NCI-H748 treated with DMSO at 0.1 percent for 48 hours (cell line): ENCODE measurements at places on chromosomes 3 and 15.

- DNase-seq = no peak
These were observed 136.9 kb upstream of the CFAP20DC start for GRCh38 chr3:59186725-59187124.

- DNase-seq = no peak
These were observed 723.5 kb downstream of the NLGN1 start for GRCh38 chr3:174120997-174121396.

- no peak for DNase-seq
These were observed 20.7 kb upstream of the SSR3 start for GRCh38 chr3:156575641-156576040.

DNA sequence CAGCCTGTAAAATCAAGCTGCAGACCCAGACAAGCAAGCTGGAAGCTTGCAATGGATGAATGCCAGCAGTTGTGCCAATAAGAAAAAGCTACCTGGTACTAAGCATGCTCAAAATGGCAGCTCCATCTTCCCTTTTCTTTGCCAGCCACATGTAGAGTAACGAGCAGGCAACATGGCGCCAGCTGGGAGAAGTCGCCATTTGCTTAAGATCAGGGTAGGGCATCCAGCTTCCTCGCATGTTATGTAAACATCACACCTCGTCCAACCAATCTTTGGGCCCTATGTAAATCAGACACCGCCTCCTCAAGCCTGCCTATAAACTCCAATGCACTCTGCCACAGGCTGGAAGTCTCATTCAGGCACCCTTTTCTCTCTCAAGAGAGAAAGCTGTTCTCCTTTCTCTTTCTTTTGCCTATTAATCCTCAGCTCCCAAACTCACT lies 973.9 kb downstream of the FHIT start:
- no peak for DNase-seq

DNA sequence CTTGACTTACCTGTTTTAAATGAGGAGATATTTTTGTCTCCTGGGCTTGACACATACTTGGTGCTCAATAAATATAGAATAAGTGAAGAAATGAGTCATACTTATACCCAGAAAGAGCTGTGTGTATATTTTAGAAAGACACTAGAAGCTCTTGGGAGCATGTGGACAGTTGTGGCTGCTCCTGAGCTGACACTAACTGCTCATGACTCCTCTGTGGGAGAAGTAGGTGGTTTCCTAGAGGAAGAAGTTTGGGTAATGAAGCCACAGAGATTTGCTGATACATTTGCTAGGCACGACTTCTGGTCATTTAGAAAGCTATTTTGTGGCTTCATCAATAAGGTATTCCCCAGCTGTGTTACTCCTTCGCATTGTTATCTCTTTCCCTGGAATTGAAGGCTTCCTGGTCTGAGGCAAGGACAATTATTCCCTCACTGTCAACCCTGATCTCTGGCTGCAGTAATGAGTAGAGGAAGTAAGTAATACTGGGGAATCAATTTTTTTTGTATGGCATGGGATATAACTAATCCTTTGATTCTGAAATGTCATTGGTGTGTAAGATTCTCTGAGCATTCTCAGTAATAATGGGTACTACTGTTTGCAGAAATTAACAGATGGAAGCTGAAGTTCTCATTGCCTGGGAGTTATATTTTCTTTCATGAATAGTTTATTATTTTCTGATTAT lies 79.6 kb upstream of the DCBLD2 start:
- no peak for DNase-seq

DNA sequence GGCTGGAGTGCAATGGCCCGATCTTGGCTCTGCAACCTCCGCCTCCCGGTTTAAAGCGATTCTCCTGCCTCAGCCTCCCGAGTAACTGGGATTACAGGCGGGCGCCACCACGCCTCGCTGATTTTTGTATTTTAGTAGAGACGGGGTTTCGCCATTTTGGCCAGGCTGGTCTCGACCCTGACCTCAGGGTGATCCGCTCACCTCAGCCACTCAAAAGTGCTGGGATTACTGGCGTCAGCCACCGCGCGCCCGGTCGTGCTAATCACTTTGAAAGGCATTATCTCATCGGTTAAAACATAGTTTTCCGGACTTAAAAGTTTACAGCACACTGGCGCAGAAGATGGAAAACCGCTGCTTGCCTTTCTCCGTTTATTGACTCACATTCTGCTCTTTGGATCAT lies 27.6 kb upstream of the MTHFS start:
- DNase-seq = no peak

DNA sequence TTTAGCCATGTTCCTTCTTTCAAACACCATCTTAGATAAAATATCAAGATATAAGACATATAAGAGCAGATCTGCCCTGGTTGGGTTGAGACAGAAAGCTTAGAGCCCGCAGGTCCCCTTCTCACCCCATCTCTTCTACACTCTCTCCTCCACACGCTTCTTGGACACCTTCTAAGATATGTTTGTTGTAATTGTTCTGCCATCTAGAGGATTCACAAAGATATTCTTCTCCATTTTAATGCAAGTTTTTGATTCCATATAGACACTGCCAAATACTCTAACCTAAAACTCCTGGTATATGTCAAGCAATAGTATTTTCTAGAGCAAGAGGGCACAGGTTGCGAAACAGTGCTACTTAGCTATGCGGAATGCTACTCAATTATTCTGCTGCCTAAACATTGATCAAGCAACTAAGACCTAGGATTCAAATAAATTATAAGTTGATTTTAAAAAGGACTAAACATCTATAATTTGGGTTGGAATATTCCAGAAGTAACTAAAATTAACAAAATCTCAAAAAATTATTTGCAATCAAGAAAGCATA lies 6.8 kb downstream of the CHRM5 start:
- no peak for DNase-seq

DNA sequence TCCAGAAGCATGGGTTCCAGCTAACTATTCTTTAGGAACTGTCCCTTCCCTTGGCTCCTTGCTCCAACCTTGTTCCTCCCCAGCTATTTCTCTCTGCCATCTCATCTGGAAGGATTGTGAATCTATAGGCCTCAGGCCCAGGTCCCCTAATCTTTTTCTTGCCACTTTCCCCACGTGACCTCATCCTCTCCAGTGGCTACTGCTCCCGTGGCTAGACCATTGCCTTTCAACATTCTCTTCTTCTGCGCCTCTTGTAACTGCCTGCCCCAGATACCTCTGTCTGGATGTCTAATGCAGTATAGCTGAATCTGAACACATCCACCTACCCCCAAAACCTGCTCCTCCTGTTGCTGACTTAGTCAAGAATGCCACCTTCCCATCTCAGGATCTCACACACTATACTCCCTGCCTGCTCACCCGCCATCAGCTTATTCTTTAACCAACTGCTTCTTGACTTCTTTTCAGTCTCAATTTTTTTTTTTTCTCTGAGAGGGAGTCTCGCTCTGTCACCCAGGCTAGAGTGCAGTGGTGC lies 5.2 kb downstream of the GPX1 start:
- DNase-seq = no peak

DNA sequence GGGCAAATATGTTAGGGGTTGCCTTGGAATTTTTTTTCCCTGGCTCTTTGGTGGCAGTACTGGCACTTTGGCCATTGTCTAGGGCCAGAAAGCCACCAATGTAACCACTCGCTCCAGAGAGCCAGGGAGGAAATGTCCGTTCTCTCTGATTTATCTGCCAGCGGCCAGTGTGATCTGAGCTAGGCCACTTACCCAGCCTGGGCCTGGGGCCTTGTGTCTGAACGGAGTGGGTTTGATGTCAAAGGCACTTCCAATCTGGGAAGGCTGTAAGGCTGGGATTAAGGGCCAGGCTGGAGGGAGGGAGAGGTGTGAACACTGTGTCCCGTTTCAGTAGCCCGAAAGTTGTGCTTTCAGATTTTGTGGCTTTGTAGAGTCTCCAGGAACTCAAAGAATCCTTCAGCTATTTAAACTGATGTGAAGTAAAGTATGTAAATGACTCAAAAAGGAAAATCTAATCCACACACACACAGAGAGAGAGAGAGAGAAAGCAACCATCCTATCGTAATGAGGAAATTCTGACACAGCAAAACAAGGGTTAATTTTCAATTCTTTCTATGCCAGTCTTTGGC lies 271.0 kb downstream of the PDZRN3 start:
- DNase-seq = no peak

- DNase-seq = no peak
These were observed 207.0 kb downstream of the NTRK3 start for GRCh38 chr15:88049506-88049905.

DNA sequence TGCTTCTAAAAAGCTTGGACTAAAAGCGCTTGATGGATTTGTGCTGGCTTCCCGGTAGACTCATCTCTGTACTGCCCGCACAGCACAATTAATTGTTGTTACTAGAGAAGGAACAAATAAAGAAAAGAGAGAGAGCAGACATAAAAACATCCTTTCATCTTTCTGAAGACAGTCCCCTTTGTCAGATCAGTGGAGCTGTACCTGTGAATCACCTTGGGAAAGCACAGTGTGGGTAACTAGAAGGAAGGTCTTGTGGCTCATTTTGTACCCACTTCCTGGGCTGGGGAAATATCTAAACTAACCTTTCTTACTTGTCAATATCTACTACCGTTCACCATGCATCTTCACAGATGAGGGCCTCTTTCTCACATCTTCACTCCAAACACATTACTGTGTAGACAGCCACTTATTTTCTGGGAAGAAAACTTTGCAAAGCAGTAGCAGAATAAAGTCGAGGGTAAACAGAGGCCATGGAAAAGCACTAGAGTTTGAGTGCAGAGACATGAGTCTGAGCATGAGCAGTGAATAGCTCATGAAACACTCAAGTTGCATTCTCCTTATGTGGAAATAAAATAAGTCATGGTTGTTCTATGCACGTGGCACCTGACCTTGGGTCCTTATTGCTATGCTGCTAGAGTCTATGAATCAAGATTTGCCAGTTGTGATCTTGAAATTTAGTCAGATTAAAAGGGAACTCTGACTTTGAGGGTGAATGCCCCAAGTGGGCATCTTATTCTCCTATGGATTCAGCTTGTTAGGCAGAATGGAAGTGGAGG lies 169.3 kb downstream of the LPP start:
- no peak for DNase-seq

GRCh38 chr15:77499087-77499760 lies 78.5 kb downstream of the HMG20A start:
- DNase-seq = no peak

- no peak for DNase-seq
These were observed 19.4 kb upstream of the MRPS22 start for GRCh38 chr3:139324456-139324855.

DNA sequence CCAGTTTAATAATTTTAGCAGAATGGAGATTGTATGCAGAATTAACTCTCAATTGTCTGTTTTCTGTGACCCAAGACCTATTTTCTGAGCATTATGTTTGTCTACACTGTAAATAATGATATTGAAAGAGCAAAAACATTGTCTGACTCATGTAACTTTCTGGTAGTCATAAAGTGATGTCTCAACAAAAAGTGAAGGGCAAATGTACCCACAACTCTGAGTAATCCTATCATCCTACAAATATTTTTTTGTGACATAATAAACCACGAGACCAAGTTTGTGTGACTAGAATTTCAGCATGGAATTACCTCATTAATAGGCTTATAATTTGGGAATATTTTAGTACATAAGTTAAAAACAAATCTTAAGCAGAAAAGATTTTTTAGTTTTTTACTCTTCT lies 15.4 kb upstream of the ABHD10 start:
- DNase-seq = no peak

DNA sequence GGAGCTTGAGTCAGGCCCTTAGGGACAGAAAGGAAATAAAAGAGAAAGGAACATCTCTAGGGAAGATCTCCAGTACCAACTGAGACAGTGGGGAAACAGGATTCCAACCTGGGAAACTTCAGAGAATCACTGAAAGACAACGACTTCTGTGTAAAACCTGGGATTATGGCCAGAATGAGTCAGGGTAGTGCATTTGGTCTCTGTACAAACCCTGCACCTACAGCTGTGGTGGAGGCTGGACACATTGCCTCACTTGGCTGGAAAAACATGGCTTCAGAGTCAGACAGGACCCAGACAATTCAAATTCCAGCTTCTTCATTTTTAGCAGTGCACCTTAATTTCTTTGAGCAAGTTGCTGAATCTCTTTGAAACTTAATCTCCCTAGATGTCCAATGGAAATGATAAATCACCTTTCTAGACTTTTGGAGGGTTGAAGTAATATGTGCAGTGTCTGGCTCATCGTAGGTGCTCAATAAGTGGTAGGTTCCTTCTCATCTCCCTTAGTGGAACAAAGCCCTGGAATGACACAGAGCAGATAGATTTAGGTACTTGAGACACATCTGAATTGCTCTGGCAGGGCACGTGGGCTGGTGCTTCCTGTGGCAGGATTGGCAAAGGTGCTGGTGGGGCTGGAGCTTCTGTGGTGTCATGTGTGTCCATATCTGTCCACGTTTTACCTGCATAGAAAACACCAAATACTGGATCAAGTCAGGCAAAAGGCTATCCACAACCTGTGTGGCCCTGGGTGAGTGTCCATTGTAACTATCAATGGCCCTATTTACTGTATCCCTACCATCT lies 6.1 kb upstream of the CLSTN2 start:
- no peak for DNase-seq

- no peak for DNase-seq
These were observed 198.6 kb downstream of the KLF13 start for GRCh38 chr15:31525185-31525695.

DNA sequence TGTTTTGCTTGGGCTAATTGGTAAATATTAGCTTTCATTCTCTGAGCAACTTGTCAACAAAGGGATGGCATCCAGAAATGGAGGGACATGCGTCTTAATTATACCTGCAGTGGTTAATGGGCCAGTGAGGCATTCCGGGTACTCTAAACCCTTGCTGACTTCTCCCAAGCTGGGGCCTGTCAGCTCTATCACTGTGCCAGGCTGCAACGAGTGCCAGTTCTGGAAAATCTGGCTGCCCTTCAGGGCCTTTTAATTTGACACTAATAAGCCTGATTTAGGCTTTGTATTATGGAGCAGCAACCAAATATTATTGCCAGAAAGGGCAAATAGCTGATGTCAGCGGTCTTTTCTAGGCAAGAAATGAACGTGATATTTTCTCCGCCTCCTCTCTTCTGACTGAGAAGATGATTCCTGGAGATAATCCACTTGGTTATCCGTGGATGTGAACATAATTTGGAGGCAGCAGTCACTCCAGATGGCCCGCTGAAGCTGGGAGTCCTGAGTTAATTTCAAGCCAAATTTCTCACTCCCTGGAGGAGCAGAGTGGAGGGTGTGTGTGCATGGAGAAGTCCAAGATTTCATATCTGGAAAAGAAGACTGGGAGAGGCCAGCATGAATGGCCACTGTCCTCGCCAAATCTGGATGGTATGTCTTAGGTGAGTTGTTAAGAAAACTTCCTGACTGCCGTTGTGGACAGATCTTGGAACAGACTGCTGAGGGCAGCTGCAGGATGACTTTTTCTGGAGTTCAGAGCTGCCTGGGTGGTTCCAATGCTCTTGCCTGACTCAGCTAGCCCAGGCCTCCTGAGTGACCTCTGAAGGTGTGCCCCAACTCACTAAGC lies 44.4 kb upstream of the PSMD6 start:
- no peak for DNase-seq

DNA sequence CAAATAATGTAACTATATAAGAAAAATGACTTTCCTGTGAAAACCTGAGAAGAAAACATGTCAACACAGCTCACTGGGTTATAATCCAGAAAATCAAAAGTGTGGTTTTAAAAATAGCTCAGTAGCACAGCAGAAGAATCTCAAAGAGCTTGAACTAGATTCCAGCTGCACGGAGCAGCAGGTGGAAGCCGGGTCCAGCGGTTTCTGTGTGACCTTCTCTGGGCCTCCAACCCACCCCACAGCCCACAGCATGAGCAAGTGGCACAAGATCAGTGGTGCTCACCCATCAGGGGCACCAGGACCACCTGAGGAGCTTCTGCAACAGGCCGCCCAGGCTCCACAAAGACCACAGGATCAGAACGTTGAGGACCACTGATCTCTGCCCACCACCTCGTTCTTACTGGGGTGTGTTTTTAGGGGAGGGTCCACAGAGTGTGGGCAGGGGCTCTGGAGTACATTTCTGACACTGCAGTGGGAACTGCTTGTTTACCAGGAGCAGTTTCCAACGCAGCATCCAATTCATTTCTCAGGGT lies 23.2 kb downstream of the SLC41A3 start:
- no peak for DNase-seq
